ENCODE measurements at places on chromosomes 2 and 18.

- DNase-seq: no peak
Measured at GRCh38 chr2:98026292-98026691, 30.5 kb upstream of the TMEM131 start.

DNA sequence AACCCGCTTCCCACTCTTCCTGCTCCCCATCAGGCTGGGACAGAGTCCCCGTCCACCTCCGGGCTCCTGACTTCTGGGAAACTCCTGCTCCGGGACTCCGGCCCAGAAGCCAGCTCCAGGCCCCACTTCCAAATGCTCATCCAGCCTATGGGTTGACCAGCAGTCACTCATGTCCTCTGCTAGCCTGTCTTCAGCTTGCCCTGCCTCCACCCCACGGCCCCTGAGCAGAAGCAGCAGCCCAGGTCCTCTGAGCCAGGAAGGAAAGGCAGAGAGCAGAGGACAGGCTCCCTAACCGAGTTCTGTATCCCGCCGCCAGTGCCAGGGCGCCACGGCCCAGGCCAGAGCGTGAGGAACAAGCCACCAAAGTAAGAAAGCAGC is 86.4 kb upstream of the ID2 start:
- DNase-seq: no peak

DNA sequence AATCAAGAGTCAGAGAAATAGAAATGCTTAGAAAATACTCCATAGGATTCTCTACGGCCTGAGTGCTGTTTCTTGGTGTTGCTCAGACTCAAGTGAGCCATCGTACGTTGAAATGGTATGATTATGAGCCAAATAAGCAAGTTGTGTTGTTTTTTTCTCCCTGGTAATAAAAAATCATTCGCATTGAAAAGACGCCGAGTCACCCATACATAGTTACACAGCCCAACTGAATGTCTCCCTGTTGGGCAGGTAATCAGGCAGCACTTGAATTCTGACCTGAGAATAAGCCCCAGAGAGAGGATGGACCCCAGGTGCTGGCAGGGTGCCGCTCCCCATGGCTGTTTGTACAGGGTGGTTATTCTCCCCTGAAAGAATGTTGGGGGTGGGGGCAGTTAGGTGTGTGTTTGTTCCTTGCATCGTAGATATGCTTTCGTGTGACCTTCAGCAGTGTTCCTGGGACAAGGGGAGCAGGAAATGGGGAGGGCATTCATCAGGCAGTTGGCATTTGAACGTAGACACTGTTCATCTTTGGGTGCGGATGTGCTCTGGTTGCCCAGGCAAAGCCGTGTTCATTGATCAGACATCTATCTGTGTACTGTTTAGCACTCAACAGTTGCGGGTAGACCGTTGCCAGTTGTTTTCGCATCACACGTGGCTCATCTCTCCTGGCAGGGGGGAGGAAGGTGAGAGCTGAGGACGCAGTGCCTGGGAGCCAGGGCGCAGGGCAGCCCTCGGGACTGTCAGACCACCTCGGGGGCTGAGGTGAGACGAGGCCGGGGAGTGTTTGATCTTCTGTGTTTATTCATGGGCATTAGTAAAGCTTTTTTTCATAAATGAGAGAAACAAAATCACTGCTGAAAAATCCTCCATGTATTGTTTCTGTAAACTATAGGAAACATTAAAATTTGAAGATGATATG is 27.3 kb downstream of the MTCL1 start:
- no peak for DNase-seq

- no peak for DNase-seq
Measured at GRCh38 chr2:217254111-217254510, 394.2 kb upstream of the TNP1 start.

DNA sequence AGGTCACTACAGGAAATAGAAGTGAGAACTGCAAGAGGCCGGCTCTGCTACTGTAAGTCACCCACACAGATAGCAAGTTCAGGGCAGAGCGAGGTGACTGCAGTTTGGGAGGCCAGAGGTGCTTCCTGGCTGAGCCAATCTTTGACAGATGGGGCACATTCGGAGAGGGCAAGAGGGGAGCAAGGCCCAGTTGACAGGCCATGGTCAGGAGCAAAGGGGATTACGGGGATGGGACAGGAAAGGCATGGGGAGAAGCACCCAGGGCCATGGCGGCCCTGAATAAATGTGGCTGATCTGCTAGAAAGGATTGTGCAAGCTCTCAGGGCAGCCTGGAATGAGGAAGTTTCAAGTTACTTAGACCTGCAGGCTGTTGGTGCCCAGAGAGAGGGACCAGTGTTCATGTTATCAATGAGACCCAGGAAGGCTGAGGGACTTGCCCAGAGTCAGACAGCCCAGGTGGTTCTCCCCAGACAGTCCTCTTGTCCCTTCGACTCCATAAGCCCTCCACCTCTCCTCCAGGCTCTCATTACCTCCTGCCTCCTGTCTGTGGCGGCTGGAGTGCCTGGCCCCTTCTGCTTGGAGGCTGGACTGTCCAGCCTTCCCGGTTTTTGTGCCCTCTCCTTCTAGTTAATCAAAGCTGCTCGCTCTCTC is 123.3 kb downstream of the CTIF start:
- no peak for DNase-seq

DNA sequence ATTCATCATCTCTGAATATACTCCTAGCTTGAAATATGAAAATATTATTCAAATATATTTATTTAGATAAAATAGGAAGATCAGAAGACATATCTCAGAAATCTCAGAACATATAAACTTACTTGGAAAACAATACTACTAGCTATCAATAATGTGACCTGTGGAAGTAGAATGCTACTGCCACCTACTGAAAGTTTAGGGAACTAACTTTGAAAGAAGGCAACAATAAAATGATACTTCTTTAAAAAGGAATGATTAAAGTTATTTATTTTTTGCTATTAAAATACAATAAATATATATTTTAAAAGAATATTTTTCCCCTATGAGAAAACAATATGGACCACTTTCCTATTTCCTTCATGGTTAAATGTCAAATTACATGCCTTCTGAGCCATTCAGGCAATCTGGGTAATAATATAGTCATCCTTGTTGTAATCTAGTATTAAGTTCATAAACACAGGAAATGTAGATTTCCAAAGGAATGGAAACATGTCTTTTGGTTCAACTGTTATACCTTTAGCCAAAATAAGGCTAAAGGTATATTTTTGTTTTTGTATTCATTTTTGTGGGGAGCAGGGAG is 26.0 kb downstream of the ACADL start:
- DNase-seq: peak; percentile 4

DNA sequence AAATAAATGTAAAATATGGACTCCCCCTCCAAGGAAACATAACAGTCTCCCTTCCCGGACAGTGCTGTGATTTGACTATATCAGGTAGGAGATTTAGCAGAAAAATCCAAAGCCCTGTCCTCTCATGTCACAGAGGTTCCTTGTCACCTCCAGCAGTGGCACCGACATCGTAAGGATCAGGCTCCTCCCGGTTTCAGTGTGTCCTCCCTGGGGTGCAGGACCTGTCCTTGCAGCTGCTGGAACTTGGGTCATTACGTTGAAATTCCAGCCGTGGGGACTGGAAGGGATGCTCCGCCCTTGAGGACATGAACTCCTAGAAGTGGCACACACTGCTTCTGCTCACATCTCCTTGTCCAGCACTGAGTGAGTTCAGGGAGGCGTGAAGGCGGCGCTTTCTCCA is 101.1 kb upstream of the ODC1 start:
- DNase-seq: no peak

- DNase-seq: no peak
Measured at GRCh38 chr2:201396595-201396994, 39.5 kb upstream of the FLACC1 start.

DNA sequence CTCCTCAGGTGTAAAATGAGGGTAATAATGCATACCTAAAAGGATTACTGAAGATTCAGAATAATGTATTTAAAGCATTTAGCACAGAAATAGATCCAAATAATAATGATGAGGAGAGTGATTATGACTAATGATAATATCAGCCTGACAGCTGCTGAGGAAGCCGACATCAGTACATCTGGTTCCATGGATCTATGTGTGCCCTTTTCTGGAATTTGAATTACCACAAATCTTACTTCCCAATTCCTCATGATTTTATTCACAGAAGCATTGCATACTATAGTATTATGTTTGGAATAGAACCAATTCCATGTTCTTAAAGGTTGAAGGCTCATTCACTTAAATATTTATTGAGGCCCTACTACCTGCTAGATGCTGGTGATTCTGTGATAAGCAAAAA is 248.9 kb upstream of the THUMPD2 start:
- no peak for DNase-seq

DNA sequence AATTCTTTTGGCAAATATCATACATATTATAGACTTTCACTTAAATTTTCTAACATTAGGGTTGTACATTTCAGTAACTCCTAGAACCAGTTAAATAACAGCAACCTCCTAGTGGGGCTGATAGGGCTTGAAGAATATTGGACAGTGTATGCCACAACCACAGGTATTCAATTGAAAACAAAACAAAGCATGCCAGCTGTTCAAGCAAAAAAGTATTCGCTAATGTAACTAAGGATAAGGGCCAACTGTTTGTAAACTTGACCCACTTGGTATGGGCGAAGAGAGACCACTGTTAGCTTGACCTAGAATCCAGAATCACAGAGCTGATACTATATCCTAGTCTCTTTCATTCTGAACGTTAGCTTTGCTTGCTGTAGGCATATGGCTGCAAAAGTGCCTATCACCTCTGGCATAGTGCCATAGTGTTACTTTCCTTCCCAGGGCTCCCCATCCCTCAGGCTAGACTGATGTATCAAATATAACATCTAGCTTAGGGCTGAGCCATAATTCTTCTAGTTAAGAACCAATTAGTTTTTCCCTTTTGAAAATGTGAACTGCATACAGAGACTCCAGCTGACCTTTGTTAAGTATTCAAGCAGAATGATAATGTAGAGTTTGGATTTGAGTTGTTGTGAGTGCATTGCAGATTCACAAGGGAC is 458.8 kb upstream of the NRXN1 start:
- DNase-seq: peak; percentile 27

GRCh38 chr2:63763391-63763941 is 78.2 kb upstream of the UGP2 start:
- DNase-seq: no peak

DNA sequence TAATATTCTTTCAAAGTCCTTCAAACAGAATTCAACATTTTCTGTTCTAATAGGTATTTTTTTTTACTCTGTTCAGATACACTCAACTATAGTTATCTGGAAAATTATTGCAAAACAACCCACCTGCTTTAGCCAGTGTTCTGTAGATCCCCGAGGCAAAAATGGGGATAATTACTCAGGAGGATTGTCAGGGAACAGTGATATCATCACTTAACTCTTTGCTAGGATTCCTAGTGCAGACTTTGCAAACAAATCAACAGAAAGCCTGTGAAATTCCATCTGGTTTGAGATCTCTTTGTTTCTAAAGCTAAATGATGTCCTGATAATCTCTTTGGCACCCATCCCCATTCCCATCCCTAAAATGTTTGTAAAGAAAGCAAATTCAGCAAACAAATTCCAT is 413.6 kb upstream of the MEIS1 start:
- peak; percentile 38 for DNase-seq

DNA sequence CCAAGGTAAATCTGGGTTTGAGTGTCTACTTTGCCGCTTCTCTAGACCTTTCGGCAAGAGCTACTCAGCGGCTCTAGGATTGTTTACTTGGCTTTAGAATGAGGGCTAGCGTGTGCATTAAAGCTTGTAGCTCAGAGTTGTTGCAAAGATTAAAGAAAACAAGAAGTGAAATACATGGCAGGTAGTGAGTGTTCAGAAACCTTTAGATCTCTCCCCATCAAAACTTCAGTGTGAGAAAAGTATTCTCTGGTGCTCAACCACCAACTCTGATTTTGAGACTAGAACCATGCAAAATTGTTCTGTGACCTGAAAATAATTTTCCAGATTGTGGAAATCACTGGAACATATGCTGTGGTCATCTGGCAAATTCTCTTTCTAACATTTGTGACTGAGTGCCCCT is 512.0 kb downstream of the CMPK2 start:
- no peak for DNase-seq

GRCh38 chr18:47545613-47546012 is 294.2 kb upstream of the SKOR2 start:
- DNase-seq: no peak

DNA sequence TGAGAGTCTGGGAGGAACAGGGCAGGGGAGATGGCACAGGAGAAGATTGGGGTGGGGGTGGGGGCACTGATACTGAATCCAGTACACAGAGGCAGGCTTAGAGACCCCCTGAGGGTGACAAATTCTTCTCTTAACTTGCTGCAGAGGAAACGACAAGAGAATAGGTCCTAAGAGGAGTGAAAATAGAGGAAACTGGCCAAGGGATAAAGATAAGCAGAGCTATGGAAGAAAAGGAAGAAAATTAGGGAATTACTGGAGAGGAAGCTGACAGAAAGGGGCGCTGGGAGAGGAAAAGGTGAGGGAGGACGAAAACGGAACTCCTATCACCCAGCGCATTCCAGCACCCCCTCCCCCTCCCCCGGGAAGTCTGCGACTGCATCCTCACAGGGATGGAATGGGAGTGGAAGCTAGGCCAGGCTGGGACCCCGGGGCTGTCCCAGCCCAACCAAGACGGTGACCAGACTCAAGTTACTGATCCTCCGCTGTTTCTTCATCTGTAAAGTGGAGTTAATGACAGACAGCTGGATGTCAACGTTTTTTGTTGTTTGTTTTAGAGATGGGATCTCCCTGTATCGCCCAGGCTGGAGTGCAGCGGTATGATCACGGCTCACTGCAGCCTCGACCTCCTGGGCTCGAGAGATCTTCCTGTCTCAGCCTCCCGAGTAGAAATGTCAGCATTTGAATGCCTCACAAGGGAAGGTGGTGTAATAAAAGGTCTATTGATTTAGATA is 2.6 kb upstream of the EMX1 start:
- DNase-seq: no peak

DNA sequence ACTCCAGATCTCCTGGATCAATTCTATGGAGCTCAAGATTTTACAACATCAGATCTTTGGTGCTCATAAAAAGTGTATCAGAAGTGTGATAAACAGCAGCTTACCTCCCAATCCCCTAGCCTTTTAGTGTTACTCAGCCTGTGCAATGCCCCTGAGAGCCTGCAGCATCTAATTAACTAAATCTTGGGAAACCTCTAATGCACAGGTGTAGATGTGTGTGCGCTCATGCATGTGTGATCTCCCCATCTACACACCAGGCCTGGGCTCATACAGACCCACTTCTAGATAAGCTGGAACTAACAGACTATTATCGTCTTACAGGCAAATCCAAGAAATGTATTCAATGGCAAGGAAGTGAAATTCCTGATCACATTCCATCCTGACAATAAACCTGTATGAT is 7.5 kb downstream of the SUCLG1 start:
- DNase-seq: no peak

Data from COR-L47 (cell line).